ENCODE measurements at places on chromosomes 16 and 17.

DNA sequence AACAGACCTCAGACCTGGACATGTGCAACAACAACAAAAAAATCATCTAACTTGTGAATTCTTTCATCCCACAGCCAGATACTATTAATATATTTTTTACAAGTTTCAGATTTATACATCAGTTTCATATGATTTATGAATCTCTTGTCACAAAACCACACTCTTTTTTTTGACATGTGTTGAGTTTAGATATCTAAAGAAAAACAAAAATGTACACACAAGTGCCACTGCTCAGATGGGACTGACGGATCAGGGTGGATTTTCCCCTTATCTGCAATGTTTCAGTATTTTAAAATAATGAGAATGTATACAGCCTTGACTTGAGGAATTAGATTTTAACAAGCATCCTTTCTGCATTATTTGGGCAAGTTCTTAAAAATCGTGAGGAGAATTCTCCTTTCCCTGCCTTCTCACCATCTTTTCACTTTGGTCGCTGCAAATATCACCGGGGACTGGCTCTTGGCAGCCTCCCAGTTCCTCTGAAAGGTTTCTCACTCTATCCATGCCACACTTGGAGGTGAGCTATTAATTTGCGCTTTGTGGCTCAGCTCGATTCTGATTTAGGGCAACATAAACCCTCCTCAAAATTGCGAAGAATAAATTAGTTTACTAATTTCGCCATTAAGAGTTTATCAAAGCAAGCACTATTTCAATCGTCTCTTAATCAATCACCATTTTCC lies 225.7 kb downstream of the XYLT1 start:
- no peak for DNase-seq

DNA sequence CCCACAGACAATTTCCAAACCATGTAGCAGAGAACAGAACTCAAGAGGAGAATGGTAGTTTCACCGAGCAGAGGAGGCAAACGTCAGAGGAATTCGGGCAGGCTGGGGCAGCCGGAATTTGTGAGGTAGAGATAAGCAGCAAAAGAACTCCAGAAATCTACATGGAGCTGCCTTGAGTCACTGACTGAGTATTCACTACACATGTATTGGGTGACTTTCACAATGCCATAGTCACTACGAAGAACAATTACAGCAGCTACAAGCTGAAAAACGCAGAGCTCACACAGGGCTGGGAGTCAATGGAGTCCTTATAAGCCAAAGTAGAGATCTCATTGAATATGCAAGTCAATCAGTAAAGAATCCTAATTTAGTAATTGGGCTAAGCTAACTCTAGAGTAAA lies 13.4 kb downstream of the CMC2 start:
- no peak for DNase-seq

- DNase-seq: no peak
These were observed 14.0 kb upstream of the KRT222 start for GRCh38 chr17:40678902-40679522.

GRCh38 chr17:79658811-79659207 lies 48.0 kb upstream of the RBFOX3 start:
- peak; percentile 33 for DNase-seq

- DNase-seq: no peak
These were observed 27.9 kb upstream of the TNRC6A start for GRCh38 chr16:24701521-24701951.

- DNase-seq: no peak
These were observed 195.3 kb upstream of the AXIN2 start for GRCh38 chr17:65756760-65757159.

- DNase-seq: no peak
These were observed at the start of gene NOL3 for GRCh38 chr16:67170168-67170948. Gene NOL3 (plus strand): TSS chr16:67170538.

GRCh38 chr17:73976676-73977521 lies 226.6 kb upstream of the RPL38 start:
- DNase-seq: no peak

- DNase-seq: no peak
These were observed at the start of gene CD300LG for GRCh38 chr17:43846963-43847371. Gene CD300LG (plus strand): TSS chr17:43847176. CDS start chr17:43847217, 41 bp downstream.

GRCh38 chr17:14125518-14126137 lies 56.3 kb downstream of the COX10 start:
- DNase-seq: no peak

DNA sequence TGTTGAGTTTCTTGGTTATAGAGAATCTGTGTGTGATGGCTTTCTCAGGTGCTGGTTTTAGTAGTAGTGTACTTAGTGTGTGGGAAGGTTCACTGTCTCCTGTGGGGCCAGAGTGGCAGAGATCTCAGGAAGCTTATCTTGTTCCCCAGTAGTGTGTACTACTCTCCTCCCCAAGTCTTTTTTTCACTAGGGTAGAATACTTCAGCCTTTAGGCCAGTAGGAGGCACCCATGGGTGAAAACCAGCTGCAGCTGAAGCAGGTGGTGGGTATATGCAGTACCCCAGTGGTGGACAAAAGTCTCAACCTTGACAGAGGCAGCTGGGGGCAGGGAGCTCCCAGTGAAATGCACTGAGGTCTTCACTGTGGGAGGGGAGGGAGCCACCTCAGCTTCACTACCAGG lies 109.9 kb downstream of the PHKB start:
- no peak for DNase-seq

GRCh38 chr16:13130586-13130985 lies 229.2 kb downstream of the SHISA9 start:
- no peak for DNase-seq

DNA sequence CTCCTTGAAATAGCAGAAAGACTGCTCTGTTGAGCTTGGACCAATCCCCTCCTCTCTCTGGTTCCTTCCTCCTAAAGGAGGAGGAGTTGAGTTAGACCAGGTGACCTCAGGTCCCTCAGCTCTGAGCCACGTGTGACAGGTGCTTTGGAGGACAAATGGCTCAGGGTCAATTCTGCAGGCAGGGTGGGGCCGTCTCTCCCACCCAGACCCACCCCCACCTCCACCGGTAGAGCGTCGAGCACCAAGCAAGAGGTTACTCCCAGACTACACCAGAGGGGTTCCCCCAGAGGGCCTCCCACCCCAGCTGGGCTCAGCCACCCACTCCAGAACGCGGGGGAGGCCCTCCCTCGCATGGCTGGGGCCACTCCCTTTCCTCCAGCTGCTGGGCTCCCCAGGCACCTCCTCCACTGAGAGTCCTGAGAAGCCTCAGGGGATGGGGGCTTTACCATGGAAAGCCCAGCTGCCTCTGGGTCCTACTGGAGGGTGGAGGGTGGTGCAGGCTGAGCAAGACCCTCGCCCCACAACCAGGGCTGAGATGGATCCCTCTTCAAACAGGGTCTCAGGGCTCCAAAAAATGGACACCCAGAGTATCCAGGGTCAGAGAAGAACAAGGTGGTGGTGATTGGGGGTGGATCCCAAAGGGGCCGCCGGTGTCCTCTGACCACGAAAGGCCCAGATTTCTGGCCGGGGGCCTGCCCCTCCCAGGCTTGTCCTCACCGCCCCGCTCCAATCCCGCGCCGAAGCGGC lies 7.6 kb downstream of the MYO1C start:
- no peak for DNase-seq

DNA sequence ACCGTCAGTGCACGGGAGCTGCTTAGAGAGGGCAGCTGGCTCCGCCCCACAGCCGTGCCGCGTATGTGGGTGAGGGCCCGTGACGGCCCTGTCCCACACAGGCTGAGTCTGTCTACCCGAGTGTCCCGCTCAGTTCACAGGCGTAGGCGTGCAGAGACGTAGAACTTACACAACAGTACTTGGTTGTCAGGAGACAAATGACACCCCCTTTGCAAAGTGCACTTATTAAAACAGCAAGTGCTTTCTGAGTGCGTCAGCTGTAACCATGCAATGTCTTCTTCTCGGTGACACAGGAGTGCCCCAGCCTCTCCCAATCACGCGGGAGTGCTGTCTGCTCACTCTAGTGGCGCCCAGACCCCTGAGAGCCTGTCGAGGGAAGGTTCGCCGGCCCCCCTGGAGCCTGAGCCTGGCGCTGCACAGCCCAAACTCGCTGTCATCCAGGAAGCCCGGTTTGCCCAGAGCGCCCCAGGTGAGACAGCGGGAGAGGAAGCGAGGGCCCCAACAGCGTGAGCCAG lies 64.2 kb downstream of the FOXK2 start:
- no peak for DNase-seq

GRCh38 chr17:45222289-45222995 lies 757 bp downstream of the FMNL1 start:
- no peak for DNase-seq

- no peak for DNase-seq
These were observed 31.9 kb downstream of the PLCG2 start for GRCh38 chr16:81810894-81811538.

- DNase-seq: no peak
These were observed 25.3 kb downstream of the CLEC16A start for GRCh38 chr16:10969615-10970014.

DNA sequence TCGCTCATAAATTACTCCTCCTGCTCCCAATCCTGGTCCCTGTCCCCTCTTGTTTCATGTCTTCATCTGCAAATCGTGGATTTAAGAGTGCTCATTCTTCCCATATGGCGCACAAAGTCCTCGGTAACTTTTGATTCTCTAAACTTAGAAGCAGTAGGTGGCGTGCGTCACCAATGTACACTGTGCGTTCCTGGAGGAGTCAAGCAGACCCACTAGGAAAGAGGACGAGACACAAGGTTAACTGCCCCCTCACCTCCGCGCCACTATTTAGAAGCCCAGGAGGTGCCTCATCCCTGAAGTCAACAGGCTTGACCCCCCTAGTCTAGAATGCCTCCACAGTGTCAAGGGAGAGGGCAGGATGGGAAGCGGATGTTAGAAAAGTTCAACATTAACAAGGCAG lies 2.9 kb downstream of the SLC13A5 start:
- DNase-seq: no peak

DNA sequence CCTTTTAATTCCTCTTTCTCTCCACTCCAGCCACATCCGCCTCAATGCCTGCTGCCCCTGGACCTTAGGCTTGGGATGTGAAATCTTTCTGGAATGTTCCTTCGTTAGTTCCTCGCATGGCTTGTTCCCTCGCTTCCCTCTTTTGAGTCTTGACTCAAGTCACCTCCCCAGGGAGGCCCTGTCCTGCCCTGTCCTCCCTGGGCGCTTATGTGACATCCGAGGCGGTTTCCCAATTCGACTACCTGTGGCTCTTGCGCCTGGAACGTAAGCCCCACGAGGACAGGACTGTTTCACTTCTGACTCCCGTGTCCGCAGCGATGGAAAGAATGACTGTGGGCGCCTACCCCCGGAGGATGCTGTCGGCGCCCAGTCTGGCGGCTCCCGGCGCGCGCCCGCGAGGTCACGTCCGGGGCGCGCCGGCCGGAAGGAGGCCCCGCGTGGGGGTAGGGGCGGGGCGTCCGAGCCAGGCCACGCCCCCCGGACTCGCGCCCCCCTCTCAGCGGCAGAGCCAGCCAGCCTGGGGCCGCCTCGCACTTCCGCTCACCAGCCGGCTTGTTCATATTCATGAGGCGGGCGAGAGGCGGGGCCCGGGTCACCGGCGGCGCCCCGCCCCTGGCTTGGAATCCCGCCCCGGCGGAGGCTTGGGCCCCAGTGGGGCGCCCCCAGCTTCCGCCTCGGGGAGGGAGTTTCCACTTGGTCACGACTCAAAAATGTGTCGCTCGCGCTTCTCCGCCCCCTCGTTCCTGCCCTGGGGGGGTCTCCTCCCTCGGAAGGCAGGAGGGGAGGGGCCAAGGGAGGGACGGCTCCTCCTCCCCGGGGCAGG lies 8.4 kb upstream of the GLIS2 start:
- peak; percentile 93 for DNase-seq

DNA sequence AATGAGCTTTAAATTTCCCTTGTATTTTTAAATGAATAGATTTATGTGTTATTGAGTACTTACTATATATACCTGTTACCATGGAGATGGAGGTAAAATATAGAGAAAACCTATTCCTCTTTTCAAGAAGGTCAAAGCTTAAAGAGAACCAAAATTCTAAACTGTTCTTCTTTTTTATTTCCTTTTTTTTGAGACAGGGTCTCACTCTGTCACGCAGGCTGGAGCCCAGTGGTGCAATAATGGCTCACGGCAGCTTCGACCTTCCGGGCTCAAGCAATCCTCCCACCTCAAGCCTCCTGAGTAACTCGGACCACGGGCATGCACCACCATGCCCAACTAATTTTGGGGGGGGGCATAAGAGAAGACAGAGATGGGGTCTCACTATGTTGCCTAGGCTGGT lies 25.0 kb upstream of the TMEM97 start:
- no peak for DNase-seq

GRCh38 chr16:57574086-57574485 lies 31.6 kb downstream of the ADGRG5 start:
- no peak for DNase-seq

DNA sequence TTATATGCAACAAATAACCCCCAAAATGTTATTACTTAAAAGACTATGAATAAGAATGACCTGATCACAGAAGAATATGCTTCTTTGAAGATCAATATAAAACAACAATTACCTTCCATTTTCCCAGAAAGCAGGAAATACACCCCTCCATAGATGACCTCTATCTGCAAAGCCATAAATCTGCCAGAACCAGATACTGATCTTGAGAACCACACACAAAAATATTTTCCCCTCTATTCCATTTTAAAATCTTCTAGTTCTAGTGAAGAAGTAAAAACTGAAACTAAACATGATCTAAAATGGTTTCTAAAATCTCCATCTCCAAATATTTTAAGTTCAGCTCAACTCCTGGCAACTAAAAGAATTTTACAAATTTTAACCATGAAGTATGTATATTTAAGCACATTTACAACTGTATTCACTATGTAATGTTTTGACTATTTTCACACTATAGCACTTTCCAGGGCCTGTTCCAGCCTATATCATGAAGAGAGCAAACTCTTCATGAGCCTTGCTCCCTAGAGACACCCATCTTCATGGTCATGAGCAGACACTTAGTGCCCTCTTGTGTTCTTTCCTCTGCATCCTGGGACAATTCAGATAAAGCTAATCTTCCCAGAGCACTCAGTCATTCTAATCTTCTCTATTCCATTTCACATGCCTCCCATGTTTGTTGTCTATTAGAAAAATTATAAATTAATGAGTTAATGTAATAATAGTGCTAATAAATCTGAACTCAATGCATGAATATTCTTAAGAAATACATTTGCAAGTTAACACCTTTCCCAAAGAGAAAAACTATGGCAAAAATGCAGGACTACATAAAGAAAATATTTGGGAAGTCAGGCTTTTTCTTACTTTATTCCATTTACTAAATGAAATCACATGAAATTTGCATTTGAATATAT lies 87.0 kb downstream of the HELZ start:
- no peak for DNase-seq

DNA sequence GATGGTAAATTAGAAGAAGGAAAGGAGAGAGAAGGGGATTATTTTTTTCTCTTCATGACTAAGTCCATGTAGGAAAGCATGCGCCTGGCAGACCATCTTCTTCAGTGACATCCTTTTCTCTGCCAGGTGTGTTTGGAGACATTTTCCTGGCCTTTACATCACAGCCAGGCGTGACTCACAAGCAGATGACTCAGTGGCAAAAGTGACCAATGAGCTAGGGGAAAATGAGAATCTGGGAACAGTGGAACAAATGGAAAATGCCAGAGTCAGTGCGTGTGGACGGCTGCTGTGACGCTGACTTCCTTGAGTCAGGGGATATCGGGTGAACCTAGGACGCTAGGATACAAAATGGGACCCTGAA lies 9.4 kb downstream of the KIAA0513 start:
- DNase-seq: no peak

GRCh38 chr16:29891525-29892457 lies 7.6 kb downstream of the SEZ6L2 start:
- no peak for DNase-seq

- DNase-seq: no peak
These were observed 83.5 kb upstream of the RPL38 start for GRCh38 chr17:74119965-74120364.

GRCh38 chr16:84513123-84513522 lies 8.7 kb upstream of the MEAK7 start:
- no peak for DNase-seq

GRCh38 chr17:49490276-49490675 lies 4.8 kb upstream of the NGFR start:
- no peak for DNase-seq

GRCh38 chr16:83779886-83780285 lies 27.9 kb upstream of the HSBP1 start:
- no peak for DNase-seq
